Astrocyte (in vitro differentiated cells and primary cell): ENCODE measurements at places on chromosomes 1 and 21.
A peak's percentile ranks its signal among the peaks of the same experiment; 100 is the strongest.

DNA sequence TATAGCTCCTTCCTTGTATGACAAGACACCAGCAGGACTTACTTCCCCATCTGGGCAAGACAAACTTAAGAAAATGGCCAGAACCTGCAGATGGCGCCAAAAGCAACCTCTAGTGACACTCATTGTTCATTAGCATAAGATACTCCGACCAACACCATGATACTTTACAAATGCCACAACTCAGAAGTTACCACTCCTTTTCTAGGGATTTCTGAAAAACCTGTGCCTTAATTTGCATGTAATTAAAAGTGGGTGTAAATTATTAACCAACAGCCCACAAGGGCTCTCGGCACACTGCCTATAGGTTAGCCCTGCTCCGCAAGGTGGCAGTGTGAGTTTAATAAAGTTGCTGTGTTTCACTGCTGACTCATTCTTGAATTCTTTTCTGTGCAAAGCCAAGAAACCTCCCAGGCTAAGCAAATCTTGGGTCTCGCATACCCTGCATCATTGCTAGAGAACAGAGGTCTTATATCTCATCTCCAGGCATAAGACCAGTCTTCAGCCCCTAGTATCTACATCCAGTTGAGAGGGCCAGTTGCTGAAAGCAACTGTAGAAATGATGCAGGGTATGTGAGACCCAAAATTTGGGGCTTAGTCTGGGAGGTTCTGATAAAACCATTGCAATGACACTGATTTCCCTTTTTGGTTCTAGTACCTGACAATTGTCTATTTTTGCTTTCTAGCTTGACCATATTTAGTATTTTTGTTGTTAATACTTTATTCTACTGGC lies 86.4 kb downstream of the FAF1 start:
- DNase-seq: peak; percentile 61

GRCh38 chr1:21200767-21201166 lies 24.1 kb upstream of the EIF4G3 start:
- peak; percentile 61 for DNase-seq

DNA sequence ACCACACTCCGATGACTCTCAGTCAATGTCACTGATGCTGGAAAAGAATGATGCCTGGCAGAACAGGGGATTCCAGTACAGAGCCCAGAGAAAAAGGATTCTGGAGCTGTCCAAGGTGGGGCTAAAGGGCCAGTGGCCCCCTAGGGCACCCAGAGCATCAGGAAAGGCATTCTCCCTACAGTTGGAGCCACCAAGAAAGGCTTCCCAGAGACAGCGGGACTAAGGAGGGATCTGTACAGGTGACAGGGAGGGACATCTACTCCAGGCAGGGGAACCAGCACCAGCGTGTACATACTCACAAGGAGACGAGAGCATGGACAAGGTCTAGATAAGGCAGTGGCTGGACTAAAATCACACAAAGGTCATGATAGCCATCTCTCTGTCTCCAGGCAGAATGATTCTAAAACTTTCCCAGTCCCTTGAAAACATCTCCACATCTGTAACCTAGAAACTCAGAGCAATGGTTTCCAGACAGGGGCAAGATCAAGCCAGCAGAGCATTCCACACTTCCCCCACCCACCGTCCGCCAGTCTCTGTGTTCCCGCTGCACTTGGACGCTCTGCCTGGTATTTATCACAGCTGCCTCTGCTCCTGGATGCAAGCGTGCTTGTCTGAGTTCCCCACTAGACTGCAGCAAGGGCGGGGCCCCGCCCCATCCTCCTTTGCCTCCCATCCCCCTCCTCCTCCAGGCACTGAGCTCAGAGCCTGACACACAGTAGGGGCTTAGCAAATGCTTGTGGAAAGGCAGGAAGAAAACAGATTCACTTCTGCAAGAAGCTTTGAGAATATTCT lies 111.6 kb upstream of the ZC3H12A start:
- DNase-seq: no peak

DNA sequence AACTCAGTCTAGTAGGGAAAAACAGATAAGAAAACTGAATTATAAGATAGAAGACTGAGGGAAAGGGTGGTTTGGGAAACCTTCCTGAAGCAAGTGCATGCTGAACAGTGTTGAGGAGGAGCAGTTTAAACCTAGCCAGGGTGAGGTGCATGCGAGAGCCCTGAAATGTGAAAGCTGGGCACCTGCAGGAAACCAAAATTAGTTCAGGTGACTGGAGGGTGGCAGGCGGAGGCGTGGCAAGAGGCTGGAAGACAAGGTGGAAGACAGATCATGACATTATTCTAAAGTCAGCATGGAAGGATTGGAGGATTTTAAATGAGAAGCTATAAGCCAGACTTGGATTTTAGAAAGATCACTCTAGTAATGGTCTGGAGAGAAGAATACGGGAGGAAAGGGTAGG lies 75.1 kb downstream of the CACNA1E start:
- DNase-seq: no peak

GRCh38 chr1:102190429-102190828 lies 193.7 kb upstream of the OLFM3 start:
- no peak for DNase-seq

- no peak for DNase-seq
These were observed 1.4 kb downstream of the TIPRL start for GRCh38 chr1:168180148-168180524.

- no peak for DNase-seq
These were observed 7.5 kb downstream of the TOR1AIP1 start for GRCh38 chr1:179889589-179889988.

DNA sequence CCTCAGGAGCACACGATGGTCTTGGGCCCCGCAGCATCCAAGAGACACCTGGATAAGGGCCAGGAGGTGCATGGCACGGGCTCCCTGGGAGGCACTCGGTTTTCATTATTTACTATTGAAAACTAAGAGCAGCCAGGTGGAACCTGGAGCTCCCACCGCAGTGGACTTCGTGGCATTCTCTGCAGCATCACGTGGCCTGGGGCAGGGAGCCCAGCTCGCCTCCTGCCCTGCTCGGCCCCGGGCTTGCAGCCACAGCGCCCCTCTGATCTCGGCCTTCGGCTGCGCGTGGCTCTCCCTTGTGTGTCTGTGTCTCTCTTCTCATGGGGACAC lies 121.6 kb downstream of the SIK1 start:
- DNase-seq: no peak

- DNase-seq: no peak
These were observed 10.2 kb downstream of the MFN2 start for GRCh38 chr1:11990303-11991032.

DNA sequence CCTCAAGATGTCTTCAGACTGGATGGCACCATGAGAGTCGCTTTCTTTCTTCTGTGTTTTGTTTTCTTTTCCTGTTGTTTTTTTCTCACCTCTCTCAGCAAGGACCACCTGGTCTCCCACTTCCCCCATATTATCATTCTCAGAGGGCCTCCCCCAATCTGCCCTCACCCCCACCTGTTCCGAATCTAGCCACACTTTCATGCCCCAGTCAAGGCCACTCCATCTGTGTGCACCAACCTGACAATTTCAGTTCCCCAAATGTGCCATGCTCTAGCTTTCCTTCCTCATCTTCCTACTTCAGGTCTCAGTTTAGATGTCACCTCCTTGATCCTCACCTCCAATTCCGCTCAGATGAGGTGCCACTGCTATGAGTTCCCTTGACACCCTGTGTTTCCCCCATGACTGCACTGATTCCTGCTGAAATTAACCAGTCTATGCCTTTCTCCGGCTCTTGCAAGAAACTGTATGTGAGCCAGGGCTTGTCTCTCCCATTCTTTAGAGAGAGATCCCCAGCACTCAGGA lies 146.2 kb downstream of the PLPP3 start:
- DNase-seq: no peak

GRCh38 chr1:1344655-1345361 lies 4.4 kb downstream of the DVL1 start:
- DNase-seq: peak; percentile 83

DNA sequence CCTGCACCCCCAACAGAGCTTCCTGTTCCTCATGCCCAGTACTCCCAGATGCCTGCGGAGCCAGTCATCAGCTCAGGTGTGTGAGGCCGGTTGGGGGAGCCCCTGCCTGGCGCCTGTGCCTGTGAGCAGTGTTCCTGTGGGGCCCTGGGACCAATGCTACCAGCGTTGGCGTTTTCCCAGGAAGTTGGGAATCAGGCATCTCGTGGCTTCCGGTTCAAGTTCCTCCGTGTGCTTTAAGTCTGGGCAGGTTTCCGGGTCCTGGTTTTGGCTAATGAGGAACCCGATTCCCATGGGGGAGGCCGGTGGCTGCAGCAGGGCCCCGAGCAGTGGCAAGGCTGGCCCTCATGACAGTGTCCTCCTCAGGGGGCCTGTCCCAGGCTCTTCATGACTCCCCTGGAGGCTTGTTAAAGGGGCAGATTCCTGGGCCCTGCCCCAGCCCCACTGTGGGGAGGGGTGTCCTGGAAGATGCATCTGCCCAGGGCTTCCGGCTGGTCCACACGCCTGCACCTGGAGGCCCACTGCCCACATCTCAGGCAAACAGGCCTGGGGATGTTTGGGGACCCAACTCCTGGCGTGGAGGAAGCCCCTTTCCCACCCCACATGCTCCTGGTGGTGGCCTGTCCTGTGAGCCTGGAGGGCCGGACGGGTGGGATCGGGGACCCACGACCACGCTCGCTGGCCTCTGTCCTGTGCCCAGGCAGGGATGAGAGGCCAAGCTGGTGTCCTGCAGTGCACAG lies 26.2 kb downstream of the TP73 start:
- no peak for DNase-seq

GRCh38 chr1:58805716-58806571 lies 22.1 kb upstream of the JUN start:
- no peak for DNase-seq

GRCh38 chr1:226548256-226549093 lies at the start of gene STUM:
STUM (plus strand) TSS chr1:226548764; CDS start chr1:226548905, 141 bp downstream.
- DNase-seq: peak; percentile 12

DNA sequence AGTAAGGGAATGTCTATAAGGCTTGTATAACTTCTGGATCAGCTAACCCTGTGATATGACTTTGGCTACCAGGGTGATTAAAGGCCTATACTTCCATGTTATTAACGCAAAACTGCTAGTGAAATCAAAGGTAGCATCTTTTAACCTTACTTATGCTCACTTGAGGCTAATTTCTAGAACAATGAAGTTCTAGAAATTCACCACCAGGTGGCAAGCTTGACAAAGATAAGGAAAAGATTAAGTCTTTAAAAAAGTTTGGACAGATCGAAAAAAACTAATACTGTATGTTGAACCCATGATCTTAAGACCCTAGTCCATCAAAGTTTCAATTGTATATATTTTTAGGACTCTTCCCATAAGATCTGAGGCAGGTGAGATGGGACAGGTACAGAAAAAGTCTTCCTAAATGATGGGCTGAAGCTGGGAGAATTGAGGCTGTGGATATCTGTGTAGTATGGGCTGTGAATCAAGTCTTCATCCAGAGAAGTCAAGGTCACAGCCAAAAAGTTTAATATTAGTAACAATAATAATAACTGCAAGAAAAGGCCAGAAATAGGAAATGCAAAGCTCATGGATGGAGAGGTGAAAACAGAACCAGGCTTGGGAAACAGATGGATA lies 18.8 kb downstream of the KYAT3 start:
- DNase-seq: peak; percentile 15

DNA sequence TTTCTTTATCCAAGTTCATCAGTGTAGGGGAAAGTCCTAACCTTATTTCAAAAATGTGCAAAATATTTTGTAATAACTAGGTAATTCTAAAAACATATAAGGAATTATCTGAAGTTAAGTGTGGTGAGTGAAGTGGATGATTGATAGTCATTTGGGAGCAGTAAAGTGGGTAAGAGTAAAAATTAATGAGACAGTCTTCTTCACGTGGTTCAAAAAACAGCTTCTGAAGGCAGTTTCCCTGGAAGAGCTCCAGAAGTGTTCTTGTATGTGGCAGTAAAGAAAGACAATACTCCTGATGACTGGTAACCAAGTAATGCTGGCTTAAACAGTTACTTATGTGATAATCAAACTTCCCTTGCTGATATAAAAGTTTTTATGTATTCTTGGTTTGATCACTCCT lies 50.3 kb downstream of the LEPR start:
- peak; percentile 37 for DNase-seq

DNA sequence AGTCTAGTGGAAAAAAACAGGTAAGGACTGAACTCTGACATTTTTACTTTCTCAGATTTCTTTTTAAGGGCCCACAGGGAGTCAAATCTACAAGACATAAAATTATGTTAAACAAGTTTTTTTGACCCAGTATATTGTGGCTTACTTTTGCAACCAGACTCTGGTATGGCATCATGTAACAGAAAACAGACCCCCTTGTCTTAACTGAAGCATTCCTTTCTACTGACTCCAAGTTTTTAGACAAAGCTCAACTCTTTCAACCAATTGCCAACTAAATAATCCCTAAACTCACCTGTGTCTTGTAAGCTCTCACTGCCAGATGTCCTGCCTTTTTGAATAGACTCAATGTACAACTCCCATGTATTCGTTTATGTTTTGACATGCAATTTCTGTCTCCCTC lies 64.3 kb downstream of the FASLG start:
- DNase-seq: peak; percentile 26

DNA sequence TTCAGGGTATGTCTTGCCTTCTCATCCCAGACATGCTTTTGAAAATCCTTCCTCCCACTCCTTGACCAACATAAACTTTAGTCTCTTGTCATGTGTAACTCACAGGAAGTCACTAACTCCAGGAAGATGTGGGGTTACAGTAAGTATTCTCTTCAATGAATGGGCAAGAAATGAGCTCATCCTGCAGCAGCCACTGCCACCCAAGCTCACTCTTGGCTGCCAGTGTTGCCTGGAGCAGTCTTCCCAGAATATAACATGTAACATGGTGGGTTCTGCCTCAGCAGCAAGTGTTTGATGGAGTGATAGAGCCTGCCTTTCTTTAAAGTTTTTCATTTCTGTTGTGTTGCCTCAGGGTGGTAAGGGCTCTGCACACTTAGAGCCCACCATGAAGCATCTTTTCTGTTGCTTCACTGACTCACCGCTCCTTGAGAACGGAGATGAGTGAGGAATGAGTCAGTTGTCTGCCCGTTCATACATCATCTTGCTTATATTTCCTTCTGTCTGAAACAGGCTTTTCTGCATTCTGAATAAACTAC lies 187.0 kb downstream of the TPR start:
- peak; percentile 92 for DNase-seq

GRCh38 chr1:154407198-154408091 lies 2.3 kb downstream of the IL6R start:
- no peak for DNase-seq

DNA sequence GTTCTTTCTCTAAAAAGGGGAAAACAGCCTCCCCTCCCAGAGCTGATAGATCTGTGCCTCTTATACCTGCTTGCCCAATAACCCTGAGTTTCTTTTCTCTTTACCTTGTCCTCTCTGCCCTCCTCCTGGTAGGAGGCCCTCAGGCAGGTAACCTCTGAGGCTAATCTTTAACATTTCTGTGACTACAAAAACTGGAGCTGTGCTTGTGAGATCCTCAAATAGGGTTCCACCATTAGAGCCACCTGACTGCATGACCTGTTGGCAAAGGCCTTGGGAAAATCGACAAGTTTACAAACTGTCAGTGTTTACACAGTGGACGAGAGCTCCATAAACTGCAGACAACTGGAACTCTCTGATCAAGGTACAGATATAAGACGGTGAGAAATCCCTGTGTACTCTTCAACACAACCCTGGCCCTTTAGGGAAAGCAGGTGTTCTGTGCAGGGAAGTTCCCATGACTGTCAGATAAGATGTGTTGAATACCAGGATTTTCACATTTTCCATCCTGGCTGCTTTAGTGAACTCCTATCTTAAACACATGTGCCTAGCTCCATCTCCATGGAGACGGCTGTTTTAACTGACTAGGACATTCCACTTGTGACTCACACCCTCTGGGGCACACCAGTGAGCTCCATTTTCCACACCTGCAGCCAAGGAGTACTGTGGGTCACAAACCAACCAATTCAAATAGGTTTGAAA lies 38.3 kb downstream of the ECE1 start:
- DNase-seq: peak; percentile 97
